ENCODE measurements at places on chromosomes 1 and 21.
A peak's percentile ranks its signal among the peaks of the same experiment; 100 is the strongest.

GRCh38 chr1:160455153-160455517, 54.8 kb downstream of the VANGL2 start:
- no peak for DNase-seq

- no peak for DNase-seq
These were observed 119.0 kb downstream of the CNIH3 start for GRCh38 chr1:224735159-224735558.

GRCh38 chr1:67732750-67733151, 47.8 kb downstream of the GADD45A start:
- DNase-seq, result peak; percentile 59

GRCh38 chr1:156463874-156464273, 36.7 kb downstream of the MEF2D start:
- DNase-seq, result no peak

- DNase-seq, result no peak
These were observed 354.8 kb upstream of the BRINP3 start for GRCh38 chr1:190832511-190832910.

DNA sequence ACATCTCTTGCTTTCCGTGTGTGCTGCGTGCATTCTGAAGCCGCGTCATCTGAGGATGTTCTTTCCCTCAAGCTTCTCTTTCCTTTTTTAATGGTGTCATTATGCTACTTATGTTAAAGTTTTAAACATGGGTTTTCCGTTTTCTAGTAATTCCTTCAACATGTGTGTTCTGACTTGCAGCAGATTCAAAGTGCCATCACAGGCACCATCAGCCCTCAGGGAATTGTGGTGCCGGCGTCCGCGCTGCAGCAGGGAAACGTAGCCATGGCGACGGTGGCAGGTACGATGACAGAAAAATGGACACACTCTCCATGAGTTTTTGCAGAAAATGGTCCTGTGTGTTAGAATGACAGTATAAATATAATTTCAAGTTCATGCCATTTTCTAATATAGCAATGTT, 42.4 kb downstream of the PKNOX1 start:
- DNase-seq, result no peak

GRCh38 chr1:188170411-188170810, 1341.7 kb downstream of the PLA2G4A start:
- no peak for DNase-seq
